Cardiac fibroblast (primary cell): ENCODE measurements at places on chromosomes 13 and 19.

- DNase-seq, result peak; percentile 39
These were observed 666 bp downstream of the BIVM start for GRCh38 chr13:102799426-102800144.

DNA sequence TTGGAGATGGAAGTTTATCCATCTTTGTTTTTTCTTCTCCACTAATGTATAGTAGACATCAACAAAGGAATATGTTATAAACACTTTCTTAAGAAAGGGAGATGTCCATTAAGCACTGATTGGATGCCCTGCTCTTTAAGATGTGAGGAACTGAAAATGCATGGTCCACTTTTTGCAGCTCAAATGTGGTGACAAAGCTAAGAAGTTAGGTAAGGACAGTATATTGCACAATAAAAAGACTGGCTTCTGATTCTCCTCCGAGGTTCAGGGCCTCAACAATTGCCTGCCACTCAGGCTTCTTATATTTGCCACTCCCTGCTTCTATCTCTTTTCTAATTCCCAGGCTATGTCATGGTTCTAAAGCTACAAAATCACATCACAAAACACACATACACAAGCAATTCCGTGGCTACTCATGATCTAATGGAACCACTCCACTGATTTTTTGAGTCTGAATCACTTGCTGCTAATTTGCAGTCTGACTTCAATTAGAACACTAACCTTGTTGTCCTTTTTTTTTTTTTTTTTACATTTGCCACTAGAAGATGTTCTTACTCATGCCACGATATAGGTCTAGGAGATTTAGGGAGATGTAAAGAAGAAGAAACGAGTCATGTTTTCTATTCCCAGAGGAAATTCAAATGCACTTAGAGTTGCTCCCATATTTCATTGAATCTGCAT lies 29.6 kb upstream of the TNFSF11 start:
- DNase-seq, result peak; percentile 53

DNA sequence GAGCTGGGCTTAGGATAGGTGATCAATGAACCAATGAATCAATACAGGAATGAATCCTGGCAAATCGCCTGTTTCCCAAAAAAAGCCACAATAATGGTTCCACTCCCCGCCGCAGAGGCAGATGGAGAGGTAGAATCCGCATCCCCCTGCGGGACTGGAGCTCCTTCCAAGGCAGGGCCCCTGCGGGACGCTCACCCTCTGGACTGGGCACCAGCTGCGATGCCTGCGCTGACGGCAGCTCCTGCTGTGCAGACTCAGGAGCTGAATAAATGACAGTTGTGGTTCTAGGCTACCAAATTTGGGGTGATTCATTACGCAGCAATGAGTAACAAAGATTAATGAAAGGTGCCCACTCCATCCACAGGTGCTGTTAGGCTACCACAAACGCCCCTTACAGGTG lies 8.8 kb upstream of the CDC34 start:
- DNase-seq, result no peak

DNA sequence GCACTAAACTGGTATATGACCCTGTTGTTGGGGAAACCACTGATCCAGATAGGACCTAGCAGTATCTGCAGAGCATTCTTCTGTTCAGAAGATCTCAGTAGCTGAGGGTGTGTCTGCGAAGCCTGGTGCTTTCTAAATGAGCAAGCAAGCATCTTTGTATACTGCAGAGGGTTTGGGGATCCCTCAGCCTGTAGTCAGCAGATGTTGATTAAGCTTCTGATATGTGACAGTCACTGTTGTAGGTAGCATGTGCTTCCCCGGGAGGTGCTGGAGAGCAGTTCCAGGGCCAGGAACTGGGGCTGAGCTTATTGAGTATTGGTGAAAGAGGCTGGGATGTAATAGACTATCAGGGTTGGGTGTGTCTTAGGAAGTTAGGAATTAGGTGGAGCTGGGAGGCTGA lies 1.5 kb downstream of the SCAF1 start:
- no peak for DNase-seq

- no peak for DNase-seq
These were observed 2321.0 kb downstream of the PCDH9 start for GRCh38 chr13:64909184-64909583.

DNA sequence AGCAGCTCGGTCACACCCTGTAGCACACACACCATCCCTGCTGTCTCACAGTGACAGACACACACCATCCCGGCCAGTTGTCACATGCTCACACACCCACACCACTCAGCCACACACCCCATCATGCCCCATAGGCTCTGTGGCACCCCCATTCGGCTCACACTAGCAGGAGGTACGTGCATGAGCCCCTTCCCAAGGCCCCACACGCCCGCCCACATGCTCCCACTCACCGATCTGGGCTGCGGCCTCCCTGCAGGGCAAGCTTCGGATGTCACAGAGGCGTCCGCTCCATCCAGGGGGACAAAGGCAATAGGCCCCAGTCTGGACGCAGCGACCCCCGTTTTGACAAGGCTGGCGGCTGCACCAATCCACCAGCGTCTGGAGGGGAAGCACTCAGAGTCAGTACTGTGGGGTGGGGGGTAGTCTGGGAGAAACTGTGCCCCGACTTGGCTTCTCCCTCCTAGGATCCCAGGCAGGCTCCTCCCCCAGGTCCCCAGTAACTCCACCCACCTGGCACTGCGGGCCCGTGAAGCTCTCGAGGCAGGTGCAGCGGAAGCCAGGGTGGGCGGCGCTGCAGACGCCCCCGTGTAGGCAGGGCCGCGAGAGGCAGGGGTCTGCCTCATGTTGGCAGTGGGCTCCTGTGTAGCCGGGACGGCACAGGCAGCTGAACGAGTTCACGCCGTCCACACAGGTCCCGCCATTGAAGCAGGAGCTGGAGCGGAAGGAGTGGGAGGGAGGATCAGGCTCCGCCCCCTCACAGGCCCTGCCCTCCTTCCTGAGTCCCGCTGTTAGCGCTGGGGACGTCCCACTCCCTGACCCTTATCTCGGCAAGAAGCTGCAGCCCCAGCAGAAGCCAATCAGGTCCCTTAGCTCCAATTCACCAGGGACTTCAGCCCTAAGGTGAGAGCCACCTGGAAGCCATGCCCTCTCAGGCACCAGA lies 20.1 kb downstream of the NOTCH3 start:
- no peak for DNase-seq

GRCh38 chr13:101455863-101456262 lies 3.4 kb downstream of the ITGBL1 start:
- DNase-seq, result peak; percentile 84

DNA sequence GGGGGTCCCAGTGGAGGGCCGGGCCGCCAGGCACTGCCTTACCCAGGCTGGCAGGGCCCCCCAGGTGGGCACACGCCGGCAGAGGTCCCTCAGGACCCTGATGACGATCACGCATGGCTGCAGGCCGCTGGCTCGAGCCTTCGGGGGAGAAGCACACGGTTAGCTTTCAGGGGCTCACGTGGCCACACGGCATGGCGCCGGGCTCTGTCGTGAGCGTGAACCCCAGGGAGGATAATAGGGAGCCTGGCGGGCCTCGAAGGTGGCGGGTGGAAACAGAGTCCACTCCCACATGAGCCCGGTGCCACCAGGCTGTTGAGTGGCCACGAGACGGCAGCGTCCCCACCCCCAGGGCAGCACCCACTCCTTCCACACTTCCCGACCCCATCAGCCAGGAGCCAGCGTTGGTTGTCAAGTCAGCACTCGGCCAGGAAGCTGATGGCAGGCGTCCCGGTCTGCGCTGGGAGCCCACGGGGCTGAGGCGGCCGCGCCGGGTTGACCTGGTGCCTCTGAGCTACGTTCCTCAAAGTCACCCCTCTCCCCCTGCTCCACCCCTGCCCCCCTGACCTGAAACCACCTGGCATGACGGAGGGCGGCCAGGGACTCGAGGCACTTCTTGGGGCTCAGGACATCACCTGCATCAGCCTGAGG lies 24.7 kb upstream of the MATK start:
- no peak for DNase-seq

- no peak for DNase-seq
These were observed 38.5 kb downstream of the TPT1 start for GRCh38 chr13:45302507-45302906.

DNA sequence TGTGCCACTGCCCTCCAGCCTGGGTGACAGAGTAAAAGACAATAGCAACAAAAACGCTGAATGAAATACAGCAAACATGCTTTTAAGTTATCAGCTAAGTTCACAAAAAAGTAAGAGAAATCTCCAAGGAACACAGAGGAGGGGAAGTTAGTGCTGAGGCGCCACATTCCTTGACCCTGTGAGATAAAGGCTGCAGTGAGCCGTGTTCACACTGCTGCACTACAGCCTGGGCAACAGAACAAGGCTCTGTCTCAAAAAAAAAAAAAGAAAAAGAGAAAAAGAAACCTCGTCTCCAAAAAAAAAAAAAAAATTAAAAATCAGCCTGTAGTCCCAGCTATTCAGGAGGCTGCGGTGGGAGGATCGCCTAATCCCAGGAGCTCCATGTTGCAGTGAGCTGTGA lies 16.3 kb upstream of the DOCK6 start:
- DNase-seq, result peak; percentile 91

GRCh38 chr13:24684600-24684998 lies 4.4 kb downstream of the ATP12A start:
- DNase-seq, result peak; percentile 7

DNA sequence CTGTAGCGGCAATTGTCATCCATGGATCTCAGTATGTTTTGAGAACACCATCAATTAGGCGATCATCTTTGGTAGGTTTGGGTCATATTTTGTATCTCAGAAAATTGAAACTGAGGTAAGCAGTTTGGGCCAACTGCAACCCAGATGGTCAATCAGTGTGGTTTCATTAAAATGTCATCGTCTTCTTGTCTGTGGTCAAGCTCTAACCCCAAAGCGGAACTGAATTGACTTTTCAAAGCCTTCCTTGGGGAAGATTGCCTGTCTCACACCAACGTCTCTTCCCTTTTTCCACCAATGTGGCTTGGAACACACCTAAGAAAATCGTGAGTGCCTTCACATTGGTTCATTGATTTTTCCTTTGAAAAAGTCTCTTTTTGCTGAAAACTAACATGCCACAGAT lies 56.3 kb upstream of the UBAC2 start:
- DNase-seq, result no peak

DNA sequence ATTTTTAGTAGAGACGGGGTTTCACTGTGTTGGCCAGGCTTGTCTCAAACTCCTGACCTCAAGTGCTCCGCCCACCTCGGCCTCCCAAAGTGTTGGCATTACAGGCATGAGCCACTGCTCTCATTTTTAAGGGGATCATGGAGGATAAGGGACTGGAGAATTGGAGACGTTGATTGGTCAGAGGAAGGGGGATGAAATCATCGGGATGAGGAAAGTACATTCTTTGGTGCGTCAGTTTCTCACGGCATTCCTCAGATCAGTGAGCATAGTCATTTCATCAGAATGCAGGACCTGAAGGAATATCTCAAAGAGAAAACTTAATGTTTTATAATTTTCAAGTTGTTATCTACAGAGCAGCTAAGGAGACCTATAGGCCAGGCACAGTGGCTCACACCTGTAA lies 14.0 kb downstream of the ZNF114 start:
- DNase-seq, result peak; percentile 77

DNA sequence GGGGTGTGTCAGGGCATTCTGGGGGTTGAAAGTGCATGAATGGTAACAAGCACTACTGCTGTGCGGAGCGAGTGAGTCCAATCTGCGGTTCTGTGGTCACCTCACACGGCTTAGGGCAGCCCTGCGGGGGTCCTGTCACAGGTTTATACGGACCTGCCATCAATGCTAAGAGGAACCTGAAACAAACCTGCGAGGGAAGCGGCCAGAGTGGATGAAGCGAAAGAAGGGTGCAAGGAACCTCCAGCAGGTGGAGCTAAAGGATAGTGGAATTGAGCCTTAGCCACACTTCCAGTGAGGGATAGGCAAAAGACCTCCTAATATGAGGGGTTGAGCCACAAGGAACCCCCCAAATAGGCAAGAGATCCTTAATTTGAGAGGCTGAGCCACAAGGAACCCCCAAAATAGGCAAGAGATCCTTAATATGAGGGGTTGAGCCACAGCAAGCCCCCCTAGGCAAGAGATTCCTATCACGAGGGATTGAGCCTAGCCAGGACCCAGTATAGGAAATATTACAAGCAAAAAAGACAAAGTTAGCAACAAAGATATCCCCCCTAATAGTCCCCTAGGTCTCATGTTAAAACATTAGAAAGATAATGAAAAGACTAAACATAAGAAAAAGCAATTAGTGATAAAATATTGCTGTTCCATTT lies 6.3 kb upstream of the ZNF69 start:
- peak; percentile 69 for DNase-seq

DNA sequence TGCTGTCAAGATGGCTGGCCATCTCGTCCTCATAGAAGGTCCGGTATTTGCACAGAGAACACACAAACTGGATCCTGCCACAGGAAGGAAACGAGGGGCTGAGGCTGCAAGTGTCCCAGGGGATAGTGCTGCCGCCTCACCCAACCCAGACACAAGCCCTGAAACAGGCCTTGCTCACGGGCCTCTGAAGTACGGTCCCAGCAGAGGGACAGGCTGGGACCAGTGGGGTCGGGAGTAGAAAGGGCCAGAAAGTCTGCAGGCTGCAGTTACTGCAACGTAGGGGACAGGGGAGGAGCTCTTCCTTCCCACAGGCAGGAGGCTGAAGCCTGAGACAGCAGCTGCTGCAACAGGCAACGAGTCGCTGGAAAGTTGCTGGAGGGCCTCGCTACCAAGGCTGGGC lies 18.2 kb upstream of the AKAP8 start:
- DNase-seq, result no peak

DNA sequence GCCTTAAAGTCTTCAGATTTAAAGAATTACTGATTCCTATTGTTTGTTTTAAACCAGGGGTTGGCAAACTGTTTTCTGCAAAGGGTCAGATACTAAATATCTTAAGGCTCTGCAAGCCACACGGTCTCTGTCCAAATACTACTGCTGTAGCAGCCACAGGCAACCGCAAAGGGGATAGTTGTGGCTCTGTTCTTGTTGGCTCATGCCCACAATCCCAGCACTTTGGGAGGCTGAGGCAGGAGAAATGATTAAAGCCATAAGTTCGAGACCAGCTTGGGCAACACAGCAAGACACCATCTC lies 22.4 kb downstream of the RANBP3 start:
- no peak for DNase-seq

DNA sequence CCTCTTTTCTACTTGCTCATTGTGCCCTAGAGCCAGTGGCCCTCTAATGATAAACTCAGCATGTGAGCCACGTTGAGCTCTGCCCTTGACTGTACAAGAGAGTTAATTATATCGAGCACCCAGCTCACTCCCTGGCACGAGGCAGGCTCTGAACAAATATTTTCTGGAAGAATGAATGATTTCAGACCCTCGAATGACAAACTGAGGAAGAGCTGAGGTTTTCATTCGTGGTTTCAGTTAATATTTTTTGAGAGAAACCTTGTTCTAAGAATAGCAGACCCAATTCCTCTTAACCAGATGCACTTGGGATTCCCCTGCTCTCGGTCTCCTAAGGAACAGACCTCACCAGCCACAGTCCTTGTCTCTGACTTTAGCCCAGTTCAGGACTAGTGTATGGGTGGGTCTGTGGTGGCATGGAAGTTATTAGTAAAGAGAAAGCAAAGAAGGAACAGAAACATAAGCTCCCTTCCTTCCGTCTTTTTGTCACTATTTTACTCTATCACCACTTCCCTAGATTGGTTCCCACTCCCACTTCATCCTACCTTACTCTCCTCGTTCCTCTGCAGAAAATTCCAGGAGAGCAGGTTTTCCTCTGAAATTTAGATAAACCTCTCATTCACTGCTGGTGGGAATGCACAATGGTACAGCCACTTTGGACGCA lies 22.1 kb upstream of the WDFY2 start:
- no peak for DNase-seq

- DNase-seq, result no peak
These were observed 74.8 kb downstream of the ABCC4 start for GRCh38 chr13:95226476-95226875.

GRCh38 chr19:18814063-18814462 lies 17.7 kb upstream of the UPF1 start:
- DNase-seq, result peak; percentile 77
